ENCODE measurements at places on chromosomes 7 and 10.

DNA sequence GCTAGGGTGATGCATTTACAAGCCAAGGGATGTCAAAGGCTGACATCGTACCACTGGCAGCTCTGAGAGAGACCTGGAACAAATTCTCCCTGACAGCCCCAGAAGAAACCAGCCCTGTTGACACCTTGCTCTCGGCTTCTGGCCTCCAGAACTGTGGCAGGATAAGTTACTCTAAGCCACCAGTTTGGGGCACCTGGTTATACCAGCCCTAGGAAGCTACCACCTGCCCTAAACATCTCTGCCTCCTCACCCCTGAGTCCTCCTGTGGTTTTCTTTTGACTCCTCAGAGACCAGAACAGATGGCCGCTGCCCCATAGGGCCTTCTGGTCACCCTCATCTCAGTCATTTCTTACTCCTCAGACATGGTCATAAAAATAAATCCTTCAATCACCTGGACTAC is 107.4 kb downstream of the CPXM2 start:
- DNase-seq, result no peak

GRCh38 chr10:69948261-69948660 is 104.4 kb upstream of the MACROH2A2 start:
- no peak for DNase-seq

GRCh38 chr10:93815304-93816096 is 57.8 kb downstream of the LGI1 start:
- DNase-seq, result no peak

DNA sequence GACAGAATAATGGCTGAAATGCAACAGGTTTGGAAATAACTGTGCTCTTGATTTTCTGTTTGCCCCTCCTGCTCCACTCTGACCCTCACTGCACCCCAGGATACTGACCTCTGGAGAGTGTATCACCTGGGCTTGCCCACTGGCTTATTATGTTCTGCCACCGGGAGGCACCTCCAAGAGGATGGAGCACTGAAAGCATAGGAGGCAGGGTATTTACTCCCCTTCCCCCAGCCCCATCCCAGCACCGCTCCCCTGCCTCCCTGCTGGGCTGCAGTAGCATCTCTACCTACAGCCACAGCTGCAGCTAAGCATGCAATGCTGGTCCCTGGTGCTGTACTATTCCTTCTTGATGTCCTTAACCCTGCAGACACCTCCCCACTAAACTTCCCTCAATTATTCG is 26.4 kb downstream of the RAB11FIP2 start:
- no peak for DNase-seq

GRCh38 chr10:44883593-44884331 is 27.4 kb upstream of the TMEM72 start:
- DNase-seq, result no peak

Data from stimulated activated CD8-positive, alpha-beta memory T cell treated with anti-CD3 and anti-CD28 coated beads, Interleukin-15, amount 100 ng/mL, for 1 hour (primary cell).